Epithelial cell of umbilical artery (primary cell): ENCODE measurements at places on chromosomes 3 and 15. TPM values are rescaled to one million over a fixed set of nuclear protein-coding genes. Genes with fewer than 3 reads are reported as not detected.

The CCR3 gene
- total RNA-seq = not detected in 2 replicates

The WDR49 gene
- total RNA-seq = 0.15 and 0.32 TPM in 2 replicates

The IQCF5 gene
- not detected in 2 replicates for total RNA-seq

The SPINK8 gene
- total RNA-seq = not detected in 2 replicates

The ZNF501 gene
- total RNA-seq = 3.2 and 5.8 TPM in 2 replicates

The ZNF660 gene
- 0.61 and 0.65 TPM in 2 replicates for total RNA-seq

The SERPINI2 gene
- total RNA-seq = not detected in 2 replicates

The CHRM5 gene
- total RNA-seq = not detected in 2 replicates

The CHRNA5 gene
- 6.1 and 9.4 TPM in 2 replicates for total RNA-seq

The ZBTB47 gene
- total RNA-seq = 12.2 and 13.6 TPM in 2 replicates

The TAGLN3 gene
- total RNA-seq = not detected in 2 replicates

The CLDN18 gene
- not detected in 2 replicates for total RNA-seq
